ENCODE measurements at places on chromosomes 3 and 15.

DNA sequence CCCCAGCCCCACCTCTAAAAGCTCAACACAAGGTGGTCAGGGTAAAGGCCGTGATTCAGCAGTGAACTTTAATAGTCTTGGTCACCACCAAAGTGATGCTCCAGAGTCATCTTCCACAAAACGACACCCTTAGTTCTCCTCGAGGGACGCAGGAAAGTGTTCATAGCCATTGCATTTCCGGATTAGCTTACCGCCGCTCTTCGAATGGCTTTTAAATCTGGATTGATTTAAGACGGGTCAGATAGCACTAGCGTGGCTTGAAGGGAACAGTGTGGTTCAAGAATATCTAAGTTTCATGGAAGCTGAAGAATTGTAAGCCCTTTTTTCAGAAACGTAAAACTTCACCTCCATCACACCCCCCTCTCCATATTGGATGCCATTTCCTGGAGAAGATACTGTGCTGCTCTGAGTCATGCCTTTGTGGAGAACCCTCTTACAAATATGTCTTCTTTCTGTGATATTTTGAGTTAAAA, 829 bp downstream of the RNF7 start:
- peak; percentile 9 for DNase-seq

- DNase-seq = no peak
Measured at GRCh38 chr3:136343873-136344555, 93.9 kb downstream of the PCCB start.

- DNase-seq = no peak
Measured at GRCh38 chr3:11570789-11571495, 72.8 kb downstream of the VGLL4 start.

DNA sequence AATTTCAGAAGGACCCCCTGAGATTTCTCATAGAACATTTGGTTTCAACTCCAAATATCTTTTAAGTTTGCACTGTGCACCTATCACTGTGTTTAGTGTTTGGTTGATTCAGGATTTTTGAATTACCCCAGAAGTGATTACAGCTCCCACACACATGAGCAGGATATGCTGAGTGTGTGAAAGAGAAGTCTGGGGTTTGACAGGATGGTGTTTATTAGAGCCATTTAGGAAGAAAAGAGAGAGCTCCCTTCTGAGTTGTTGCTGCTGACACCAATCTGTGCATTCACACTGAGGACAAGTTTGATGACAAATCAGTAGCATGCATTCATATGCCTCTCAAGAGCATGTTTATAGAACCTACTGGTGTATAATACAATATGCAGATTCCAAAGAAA, 118.1 kb downstream of the RPL22L1 start:
- no peak for DNase-seq

DNA sequence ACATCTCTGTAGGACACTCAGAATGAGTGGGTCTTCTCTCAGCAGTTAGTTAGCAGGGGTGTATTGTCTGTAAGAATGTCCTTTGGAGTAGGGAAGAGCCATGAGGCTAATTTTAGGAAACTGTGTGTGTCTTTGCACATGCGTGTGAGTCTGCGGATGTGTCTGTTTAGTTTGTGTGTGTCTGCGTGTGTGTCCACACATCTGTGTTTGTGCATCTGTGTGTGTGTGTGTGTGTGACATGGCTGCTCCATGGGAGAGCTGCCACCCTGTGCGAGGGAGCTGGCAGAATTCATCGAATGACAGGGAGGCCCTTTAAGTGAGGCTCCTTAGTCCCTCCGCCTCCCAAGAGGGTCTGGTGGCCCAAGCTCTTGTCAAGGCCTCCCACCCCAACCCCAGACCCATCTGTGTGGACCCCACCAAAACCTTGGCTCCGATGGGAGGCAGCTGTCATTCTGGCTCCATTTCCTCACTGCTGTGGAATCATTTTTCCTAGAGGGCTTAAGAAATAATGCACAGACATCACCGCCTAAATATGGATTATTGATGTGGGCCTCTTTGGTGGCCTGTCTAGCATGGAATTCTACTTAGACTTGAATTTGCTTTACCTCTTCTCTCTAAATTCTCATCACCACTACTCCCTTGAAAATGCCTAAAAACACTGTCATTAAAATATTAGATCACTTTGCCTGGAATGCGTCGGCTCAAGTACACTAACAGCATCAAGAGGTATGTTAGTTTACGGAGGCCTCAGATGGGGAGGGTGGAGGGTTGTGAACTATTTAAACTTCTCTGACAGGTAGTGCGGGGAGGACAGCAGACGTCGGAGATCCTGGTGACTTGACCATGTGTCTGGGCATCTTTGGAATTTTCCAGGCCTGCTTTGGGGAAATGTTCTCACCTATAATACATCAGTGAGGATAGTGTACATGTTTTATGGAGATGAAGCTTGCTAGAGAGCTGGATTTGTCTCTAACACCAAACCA, 9.4 kb downstream of the ESYT3 start:
- DNase-seq = no peak

- DNase-seq = no peak
Measured at GRCh38 chr3:136546720-136547119, 205.5 kb downstream of the STAG1 start.

GRCh38 chr3:139312959-139313358, 30.9 kb upstream of the MRPS22 start:
- no peak for DNase-seq

DNA sequence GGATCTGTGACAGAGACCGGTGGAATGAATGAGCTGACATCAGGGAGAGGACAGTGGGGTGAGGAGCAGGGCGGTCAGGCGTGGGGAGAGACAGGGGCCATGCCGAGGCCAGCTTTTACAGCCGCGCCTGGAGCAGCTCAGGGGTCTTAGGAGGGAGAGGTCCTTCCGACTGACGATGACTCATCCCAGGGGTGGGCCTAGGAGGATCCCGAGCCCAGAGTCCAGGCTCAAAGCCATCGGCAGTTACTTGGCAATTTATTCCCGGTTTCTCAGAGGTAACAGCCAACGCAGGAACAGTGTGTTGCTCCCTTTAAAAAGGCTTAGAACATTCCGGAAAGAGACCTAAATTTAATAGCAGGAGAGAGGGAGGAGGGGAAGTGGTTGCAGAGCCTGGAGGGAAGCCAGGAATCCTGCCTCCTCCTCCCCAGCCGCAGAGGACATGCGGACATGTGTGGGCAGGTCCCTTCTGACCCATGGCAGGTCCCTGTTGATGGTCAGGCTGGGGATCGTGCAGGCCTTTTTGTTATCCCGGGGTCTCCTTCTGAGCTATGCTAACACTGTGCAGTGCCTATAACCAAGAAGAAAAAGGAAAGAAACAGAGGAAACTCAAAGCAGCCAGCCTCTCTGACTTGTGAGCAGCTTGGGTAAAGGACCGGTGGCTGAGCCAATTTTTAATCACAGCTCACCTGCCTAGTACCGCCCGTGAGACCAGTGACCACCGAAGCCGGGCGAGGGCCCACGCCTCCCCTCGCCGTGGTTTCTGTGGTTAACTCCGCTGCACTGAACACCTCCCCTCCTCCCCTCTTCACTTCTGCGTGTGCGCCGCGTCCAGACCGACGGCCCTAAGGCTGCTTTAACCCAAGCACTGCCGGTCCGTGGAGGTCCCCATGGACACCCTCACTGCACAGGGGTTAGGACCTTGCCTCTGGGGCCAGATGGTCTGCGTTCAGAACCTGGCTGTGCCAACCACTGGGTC, 392.4 kb upstream of the PROK2 start:
- DNase-seq = no peak
